Astrocyte of the cerebellum (primary cell): ENCODE measurements at places on chromosomes 1 and 21.

DNA sequence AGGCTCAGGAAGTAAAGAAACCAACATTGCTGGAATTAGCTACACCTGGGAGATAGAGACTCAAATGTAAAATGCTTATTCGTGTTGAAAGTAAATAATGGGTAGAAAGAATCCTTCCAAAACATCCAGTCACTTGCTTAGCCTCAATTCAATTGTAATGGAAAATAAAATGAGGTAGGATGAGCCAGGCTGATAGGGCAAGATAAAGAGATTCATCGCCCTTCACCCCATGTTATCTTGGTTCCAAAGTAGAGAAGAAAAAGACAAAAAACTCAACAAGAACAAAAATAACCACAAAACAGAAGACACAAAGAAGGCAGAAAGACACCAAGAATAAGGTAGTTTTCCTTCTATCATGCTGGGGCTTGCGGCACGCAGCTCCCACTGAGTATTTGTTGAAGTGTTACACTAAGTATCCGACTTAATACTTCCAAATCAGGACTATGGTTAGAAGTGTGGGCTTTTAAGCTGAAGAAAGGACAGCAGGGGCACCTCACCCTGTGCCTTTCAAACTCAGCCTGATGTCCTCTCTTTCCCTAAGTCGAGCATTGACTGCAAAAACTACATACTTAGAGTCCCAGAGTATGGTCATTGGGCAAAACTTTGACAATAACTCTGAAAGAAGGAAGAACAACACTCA lies 202.1 kb downstream of the VAV3 start:
- no peak for DNase-seq

DNA sequence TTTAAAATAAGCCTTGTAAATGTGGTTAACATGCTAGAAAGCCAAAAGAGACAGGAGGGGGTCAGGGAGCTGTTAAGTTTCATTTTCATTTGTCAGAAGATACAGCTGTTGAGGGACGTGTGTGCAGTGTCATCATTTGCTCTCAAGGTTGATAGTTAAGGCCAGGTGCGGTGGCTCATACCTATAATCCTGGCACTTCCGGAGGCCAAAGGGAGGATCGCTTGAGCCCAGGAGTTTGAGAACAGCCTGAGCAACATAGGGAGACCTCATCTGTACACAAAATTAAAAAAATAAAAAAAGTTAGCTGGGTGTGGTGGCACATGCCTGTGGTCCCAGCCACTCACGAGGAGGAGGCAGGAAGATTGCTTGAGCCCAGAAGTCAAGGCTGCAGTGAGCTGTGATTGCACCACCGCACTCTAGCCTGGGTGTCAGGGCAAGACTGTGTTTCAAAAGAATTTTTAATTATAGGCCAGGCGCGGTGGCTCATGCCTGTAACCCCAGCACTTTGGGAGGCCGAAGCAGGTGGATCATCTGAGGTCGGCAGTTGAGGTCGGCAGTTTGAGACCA lies 22.7 kb downstream of the ZBTB8OS start:
- DNase-seq: no peak

DNA sequence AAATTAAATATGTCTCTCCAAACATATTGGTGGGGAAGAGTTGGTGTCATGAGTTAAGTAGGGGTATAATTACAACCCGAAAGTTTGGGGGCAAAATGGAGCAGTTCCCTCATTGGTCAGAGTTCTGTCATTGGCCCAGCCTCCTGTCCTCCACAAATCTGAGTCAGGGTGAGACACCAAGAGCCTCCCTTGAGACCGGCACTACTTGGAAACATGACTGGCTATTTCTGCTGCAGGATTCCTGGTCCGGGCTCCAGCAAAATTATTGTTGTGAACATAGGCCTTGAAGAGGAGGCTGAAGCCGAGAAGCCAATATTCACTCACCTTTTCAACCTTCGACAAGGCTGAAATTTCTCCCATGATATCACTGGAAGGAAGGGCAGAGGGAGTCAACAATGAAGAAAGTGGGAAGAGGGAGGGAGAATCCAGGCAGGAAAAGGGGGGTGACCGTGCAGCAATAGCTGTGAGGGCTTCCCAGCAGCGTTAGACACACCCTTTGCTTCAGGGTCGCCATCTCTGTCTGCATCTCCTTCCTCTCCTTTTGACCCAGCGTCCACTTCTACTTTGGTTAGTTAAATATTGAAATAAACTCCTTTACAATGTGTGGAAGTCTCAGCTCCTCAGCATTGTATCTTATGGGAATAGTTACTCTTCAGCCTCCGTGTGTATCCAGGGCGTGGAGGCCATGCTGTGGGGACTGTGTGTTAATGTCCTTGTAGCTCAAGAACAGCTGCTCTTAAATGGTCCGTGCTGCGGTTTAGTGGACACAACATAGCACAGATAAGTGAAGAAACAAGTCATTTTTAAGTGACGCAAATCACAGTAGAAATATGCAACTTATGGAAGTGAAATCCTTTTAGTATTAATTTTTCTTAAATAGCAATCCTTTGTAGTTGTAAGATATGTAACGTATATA lies 307.4 kb downstream of the DISC1 start:
- no peak for DNase-seq

DNA sequence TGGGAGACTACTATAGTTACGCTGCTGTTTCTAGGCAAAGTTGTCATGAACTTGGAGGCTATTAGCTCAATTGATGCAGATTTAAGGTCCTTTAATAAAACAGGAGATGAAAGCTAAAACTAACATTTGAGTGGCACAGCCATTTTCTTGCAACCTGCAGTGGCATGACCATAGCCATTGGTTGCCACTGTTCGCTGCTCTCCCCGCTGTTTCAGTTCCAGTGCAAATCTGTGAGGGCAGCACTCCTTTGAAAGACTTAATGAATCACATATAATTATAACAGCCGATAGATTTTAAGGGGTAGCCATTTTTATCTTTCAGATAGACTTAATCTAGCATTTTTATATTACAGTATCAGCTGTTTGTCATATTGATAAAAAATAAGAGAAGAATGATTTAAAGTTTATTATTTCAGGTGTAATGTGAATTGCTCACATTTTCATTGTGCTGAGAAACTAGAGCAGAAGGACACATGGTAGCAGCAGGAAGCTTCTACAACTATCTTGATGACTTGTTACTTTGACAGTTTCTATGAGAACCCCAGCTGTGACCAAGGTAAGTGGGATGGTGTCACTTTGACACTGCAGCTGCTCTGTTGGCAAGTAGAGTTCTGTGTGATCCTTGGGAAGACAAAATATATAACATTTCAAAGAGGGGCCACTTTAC lies 203.7 kb downstream of the PLA2G4A start:
- DNase-seq: no peak

- no peak for DNase-seq
Observed at GRCh38 chr1:209755926-209756614, at the start of gene TRAF3IP3. Gene TRAF3IP3 (plus strand): TSS chr1:209756053. CDS start chr1:209760040, 3,987 bp downstream.

DNA sequence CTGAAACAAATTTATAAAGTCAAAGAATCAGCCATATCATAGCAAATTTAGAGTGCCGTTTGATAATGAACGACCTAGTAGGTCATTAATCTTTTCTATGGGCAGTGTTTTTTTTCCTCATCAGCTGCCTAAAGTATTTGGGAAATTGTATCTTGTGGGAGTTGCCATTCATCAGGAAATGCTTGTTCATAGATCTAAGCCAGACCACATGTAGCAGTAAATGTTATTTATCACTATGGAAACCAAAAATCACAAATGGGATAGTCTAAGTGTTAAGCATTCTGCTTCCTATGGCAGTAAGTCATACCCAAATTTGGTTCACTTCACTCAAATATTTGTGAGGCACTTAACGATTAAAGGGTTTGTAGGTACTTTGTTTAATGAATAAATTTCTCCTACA lies 52.9 kb downstream of the LRRC8D start:
- DNase-seq: peak; percentile 48

DNA sequence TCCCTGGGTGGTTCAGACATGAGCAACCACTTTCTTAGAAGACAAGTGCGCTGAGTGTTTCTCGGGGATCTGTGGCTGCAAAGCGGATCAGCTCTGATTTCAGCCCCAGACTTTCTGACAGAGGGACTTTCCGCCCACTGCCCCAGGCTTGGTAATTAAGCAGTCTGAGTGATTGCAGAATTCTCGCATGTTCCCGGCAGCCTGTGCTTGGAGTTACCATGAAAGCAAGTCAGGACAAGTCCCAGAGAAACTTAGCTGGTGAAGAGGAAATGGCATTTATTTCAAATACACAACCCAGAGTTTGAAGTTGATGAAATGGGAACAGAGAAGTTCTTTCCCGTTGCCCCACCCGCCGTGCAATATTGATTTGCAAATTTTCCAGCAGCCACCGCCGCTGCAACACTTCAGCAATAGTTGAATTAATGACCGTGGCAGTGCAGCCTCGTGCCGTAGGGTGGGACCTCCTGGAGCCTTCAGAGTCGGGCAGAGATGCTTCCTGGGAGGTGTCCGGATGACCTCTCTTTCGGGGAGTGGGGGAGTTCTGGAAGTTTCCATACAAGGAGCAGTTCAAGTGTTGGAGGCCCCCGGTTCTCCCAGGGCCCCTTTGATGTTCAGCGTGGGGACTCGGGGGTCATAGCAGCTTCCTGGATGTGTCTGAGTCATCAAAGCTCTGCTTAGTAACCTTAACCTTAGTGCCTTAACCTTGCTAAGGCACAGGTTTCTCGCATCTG lies 134.7 kb downstream of the KAZN start:
- peak; percentile 45 for DNase-seq

- no peak for DNase-seq
Observed at GRCh38 chr1:25807480-25808390, 7.7 kb downstream of the SELENON start.

GRCh38 chr1:905071-905749 lies 18.5 kb upstream of the SAMD11 start:
- no peak for DNase-seq

DNA sequence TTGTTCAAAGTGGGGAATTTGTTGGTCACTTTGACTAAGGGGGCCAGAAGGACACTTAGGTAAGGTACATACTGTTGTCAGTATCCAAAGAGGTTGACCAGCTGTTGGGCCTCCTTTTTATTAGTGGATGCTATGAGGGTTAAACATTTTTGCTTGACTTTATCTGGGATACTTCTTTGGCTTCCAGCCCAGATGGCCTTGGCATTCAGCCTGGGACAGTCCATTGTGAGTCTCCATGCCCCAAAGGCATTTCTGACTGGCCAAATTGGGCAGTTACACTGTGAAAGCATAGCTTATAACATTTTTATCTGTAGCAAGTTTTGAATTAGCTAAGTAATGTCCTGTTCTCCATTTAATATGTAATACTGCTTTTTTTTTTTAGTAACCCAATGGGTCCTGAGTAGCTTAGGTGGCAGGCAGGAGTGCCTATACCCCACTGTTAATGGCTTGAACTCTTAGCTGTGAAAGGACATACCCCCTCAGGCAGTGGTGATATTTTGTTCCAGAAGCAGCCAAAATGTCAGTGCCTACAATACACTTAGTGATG lies 35.4 kb upstream of the CD1D start:
- peak; percentile 11 for DNase-seq

DNA sequence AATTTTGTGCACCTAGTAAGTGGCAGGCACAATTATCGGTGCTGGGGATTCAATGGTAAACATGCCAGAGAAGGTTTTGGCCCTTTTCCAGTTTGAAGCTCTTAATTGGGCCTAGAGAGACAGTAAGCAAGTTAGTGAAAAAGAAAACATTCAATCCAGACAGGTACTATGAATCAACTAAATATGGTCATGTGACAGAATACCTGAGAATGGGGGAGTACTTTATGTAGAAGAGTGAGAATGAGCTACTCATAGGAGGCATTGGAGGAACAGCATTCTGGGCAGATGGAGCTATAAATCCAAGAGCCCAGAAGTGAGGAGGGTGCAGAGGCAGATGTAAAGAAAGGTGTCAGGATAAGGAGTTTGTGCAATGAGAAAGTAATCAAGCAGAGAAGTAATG lies 1017.9 kb downstream of the ADGRL2 start:
- no peak for DNase-seq

DNA sequence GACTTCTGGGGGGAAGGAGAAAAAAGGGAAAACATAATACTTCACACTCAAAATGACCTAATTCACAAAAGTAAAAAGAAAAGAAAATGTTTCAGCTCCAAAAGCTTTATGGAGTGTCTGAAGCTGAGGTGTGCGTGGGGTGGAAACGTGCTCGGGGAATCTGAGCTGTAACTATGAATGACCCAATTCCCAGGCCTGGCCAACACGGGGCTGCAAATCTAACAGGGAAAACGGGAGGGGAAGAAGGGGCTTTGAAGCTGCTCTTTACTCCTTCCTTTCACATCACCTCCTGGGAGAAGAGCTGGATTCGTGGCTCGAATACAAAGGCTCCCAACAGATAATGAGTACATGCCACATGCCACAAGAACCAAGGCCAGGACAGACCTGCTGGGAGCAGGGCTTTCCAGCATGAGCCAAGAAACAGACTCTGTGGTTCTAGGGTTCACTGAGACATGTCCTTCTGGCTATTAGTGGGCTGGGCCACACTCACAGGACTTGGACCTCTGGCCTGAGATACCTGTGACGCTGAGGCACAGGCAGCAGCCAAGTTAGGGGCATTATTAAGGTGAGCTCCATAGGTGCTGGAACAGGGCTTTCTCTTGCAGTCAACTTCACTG lies 51.5 kb downstream of the SLC66A1 start:
- no peak for DNase-seq

DNA sequence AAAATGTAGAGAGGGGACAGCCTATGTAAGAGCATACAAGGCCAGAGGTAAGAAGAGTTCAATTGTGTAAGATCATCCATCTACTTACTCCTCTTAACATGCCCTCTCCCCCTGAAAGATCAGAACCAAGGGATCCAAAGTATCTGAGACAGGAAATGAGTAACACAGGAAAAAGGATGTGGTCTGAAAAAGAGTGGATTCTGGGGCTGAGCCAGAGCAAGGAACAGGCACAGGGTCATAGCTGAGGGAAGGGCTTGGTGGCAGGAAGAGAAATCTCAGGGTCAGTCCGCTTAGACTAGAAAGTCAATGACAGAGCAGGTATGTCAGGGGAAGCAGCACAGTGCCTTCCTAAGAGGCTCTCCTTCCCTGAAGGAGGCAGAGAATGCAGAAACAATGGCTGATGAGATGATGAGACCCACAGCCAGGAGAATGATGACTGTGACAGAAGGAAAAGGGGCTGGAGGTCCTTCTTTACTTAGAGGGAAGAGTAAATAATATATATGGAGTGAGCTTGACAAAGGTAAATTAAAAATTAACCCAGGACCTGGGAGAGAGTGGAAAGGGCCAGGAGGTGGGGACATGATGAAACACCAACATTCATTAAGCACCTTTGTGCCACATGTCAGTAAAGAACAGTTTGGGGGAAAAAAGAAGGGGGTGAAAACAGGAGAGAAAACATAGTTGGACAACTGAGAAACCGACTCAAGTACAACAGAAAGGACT lies 26.2 kb upstream of the A3GALT2 start:
- peak; percentile 73 for DNase-seq

GRCh38 chr1:198671136-198671535 lies 32.3 kb downstream of the PTPRC start:
- no peak for DNase-seq

GRCh38 chr1:7517611-7518330 lies 253.3 kb upstream of the VAMP3 start:
- no peak for DNase-seq

GRCh38 chr1:153404086-153404635 lies 12.2 kb upstream of the S100A7A start:
- no peak for DNase-seq

- no peak for DNase-seq
Observed at GRCh38 chr21:19577381-19577780, 1173.8 kb upstream of the TMPRSS15 start.
